ENCODE measurements at places on chromosomes 7 and 10. TPM values are rescaled to one million over a fixed set of nuclear protein-coding genes. Genes with fewer than 3 reads are reported as not detected.

DNA sequence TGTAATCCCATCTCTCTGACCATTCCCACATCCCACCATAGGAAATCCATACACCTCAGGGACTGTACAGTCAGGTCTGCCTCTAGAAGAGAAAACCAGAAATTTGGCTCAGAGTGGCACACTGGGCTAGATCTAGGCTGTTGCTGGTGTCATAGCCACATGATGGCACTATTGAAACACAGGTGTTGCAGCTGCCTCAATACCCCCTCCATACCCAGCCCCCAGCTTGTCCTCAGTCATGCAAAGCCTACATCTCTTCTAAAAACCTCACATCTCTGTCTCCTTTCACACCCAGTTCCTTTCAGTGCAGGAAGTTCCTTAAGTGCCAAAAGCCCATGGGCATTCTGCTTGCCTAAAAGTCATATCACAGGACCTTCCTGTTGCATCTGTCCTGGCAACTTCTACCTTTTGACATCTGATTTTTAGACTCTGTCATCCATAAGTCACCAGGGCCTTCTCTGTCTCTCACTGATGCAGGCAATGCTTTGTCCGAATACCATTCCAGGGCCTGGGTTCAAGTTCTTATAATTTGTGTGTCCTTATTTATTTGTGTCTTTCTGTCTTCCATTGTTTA is 27.0 kb upstream of the HIBADH start:
- DNase-seq: no peak

DNA sequence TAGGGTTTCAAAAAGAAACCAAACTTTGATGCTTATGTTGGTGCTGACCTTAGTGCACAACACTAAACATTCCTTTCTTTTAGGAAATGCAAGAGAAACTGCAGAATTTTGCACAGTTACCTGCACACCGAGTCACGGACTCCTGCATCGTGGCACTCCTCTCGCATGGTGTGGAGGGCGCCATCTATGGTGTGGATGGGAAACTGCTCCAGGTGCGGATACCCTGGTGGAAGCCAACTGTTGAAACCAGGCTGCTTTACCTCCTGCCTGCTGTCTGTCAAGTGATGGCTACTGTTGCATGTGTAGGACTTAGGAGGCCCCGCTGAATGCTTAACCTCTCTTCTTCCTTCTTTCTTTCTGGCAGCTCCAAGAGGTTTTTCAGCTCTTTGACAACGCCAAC is 11.7 kb downstream of the CASP2 start:
- peak; percentile 68 for DNase-seq

DNA sequence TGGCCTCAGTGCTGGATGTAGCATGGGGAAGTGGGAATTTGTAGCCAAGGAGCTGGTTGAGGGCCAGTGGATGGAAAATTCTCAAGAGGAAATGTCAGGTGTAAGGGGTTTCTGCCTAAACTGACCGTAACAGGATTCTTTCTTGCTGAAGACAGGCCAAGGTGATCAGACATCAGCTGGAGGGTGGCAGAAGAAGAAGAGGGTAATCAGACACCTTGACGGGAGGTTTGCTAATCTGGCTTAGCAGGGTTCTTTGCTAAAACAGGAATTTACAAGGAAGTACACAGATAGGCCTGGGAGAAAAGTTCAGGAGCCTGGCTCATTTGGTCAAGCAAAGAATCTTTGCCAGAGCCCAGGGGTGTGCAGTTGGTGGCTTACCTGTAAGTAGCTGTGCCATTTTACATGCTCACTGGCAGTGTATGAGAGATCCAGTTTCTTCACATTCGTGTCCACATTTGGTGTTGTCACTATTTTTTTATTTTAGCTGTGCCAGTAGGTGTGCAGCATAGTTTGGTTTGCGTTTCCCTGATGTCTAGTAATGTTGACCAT is 73.7 kb downstream of the BMPR1A start:
- DNase-seq: no peak

GRCh38 chr10:11742779-11743298 is 657 bp downstream of the ECHDC3 start:
- DNase-seq: peak; percentile 52

DNA sequence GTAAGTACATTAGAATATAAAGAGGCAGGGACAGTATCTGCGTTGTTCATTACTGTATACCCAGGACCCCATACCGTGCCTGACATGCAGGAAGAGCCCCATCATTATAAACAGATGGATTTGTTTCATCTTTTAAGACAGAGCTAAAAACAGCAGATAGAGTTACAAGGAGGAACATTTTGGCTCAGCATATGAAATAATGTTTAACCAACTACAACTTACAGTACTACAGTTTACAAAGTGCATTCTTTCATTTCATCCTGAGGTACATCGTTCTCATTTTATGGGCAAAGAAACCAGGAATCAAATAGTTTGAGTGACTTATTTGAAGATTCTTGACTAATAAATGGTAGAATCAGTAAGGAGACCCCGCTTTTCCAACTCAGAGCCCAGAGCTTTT is 38.1 kb upstream of the AGBL3 start:
- no peak for DNase-seq

DNA sequence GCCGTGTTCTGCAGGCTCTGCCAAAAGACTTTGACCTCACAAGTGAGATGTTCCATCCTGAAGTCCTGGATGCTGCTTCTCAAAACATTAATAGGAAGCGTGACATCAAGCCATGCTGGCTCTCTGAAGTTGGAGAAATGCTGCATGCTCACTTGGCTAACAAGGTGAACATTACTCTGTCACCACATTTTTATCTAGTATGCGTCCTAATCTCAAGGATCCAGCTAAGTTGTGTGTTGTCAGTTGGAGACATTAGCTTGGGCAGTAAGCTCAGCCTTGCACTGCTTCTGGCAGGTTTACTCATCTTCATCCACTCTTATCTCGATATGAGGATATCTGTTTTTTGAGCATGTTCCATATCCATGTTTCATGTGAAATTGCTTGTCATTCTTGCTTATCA is 165.2 kb downstream of the SDK1 start:
- DNase-seq: no peak

DNA sequence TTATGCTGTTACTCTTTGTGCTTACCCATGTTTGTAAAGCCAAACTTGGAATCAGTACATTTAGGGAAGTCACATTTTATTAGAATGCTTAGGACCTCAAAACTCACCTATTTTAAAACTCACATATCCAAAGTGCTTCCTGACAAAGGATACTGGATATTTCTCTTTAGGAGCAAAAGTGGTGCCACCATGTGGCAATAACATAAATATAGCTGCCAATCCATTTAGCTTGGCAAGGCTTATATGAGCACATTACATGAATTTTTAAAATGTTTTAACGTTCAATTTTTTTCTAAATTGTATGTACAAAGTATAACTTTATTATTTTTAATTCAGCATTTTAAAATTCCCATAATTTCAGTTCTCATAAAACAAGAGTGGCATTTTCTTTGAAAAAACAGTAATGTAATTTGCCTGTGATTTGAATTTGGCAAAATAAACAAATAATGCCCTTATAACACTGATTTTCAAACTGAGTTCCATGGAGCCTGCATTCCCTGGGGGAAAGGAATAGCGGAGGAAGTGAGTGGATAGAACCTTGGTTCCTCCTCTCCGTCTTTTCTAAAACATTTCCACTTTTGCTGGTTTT is 75.4 kb downstream of the HDAC9 start:
- DNase-seq: no peak

DNA sequence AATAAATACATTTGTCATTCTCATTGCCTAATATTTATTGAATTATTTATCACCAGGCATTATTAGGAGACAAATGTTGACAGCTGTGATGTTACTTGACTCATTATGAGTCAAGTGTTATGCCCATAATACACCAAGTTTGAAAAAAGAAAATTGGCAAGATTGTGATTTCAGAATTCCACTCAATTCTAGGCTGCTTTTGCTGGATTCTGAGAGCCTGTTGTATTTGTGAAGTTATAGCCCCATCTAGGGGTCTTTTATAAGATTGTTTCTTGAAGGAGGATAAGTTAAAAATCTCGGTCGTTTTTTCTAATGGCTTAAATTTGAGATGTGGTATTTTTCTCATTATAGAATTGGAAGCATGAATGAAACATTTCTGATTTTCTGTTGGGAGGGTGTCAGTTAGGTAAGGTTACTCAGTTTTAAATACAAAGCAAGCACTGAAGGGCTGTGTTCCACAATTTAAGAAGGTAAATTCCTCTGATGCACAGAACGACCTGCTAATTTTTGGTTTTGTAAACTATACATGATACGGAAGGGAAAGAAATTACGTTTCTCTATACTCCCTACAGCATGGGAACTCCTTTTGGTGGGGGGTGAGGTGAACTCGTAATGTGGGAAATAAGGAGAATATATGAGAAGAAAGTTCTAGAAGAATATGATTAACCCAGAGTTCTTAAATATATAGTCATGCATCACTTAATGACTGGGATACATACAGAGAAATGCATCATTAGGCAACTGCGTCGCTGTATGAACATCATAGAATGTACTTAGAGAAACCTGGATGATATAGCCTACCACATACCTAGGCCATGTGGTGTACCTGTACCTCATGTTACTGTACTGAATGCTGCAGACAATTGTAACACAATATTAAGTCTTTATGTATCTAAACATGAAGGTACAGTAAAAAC is 2.6 kb downstream of the STK31 start:
- no peak for DNase-seq

DNA sequence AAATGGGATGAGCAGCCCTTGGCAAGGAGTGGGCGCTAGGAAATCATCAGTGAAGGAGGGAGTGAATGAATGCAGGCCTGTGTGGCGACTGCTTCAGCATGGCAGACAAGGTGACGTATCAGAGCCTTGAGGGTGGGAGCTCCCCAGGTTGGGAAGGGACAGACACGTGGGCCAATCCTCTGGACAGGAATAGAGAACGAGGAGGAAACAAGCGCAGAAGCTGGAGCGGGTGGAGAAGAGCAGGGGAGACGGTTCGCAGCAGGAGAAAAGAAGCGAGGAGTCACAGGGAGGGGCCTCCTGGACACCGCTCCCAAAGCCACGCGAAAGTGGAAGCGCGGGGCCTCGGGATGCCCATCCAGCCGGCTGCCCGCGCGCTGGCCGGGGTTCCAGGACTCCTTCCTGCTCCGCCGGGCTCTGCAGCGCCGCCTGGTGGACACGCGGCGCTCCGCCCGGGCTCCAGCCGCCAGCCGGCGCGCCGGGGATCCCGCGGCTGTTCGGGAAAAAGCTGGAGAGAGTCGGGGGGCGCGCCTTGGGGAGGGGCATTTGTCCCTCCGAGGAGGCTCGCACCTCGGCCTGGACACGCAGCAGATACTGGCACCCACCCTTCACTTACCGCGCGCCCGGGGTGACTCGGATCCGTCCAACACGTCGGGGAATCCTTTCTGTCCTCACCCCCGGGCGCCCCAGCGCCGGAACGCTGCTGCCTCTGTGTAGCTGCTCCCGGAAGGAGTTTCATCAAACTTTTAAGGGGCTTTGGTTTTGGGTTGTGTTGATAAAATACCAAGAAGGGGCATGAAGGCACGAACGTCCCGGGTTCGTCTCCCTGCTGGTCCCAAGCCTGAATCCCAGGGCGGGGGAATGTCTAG is 6.3 kb downstream of the ZNF503 start:
- DNase-seq: peak; percentile 72

GRCh38 chr7:133386205-133386604 is 133.3 kb downstream of the EXOC4 start:
- no peak for DNase-seq

DNA sequence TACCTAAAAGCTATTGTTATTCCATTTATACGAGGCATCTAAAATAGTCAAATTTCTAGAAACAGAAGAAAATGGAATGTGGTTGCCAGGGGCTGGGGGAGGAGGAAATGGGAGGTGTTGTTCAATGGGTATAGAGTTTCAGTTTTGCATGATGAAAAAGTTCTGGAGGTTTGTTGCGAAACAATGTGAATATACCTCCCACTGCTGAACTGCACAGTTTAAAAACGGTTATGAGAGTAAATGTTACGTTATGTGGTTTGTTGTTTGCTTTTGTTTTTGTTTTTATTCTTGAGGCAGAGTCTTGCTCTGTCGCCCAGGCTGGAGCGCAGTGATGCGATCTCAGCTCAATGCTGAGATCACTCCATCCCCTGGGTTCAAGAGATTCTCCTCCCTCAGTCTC is 64.9 kb upstream of the NRBF2 start:
- no peak for DNase-seq

GRCh38 chr10:97575127-97575668 is 2.6 kb downstream of the ANKRD2 start:
- no peak for DNase-seq

DNA sequence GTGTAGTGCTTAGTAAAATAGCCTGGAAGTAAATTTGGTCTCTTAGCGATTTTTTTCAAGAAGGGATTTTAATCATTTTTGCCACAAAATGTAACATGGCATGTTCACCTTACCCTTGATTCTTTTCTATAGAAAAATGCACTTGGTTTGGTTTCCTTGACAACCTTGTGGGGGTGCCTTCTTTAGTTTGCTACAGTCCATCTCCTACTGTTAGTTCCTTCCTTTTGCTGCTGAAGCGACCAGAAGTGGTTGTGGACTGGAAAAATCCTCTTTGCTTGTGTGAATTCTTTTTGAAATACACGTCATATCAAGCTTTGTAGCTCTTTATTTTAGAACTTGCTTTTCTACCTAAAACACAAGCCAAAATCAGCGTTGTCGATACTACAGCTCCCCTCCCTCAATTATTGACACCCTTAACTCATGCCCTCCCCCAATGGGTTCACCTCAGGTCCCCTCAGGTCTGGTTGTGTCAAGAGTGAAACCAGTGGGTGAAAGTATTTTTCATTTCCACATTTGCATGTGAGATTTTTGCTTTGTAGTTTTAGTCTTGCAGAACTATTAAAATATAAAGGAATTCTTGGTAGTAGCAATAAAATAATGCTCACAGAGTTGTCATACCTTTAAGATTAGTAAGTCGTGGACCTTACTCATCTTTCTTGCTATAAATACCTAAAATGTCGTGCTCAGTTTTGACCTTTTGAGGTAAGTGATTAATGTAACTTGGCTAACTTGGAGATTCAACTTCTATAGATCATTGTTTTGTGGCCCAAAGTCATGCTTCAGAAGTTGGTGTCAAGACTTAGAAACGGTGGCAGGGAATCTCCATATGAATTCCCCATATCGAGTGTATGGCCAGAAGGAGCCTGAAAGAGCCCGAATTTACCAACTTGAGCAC is 1.5 kb downstream of the ACTR3B start:
- DNase-seq: no peak

DNA sequence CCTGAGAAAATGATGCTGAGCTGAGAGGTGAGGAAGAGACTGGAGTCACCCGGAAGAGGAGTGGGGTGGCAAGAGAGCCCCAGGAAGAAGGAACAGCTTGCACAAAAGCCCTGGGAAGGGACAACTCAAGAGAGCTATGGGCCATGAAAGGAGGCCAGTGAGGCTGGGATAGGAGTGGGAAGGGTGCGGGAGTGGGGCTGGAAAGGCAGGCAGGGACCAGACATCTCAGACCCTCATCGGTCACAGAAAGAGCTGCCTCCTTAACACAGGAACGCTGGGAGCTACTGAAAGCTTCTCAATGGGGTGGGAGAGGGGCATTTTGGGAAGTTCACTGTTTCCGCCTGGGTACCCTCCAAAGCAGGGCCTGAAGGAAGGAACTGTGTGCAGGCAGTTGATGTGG is 122.0 kb upstream of the UNC5B start:
- DNase-seq: peak; percentile 21

DGKI gene
- 16.8 TPM for total RNA-seq

HMX3 gene
- not detected for total RNA-seq

C10orf62 gene
- total RNA-seq: not detected

SP4 gene
- total RNA-seq: 15.9 TPM

SOSTDC1 gene
- total RNA-seq: not detected

CPA2 gene
- total RNA-seq: not detected

All from activated naive CD4-positive, alpha-beta T cell treated with anti-CD3 and anti-CD28 coated beads, Interleukin-2, amount 50 U/mL, for 72 hours (primary cell).